Activated naive CD8-positive, alpha-beta T cell treated with anti-CD3 and anti-CD28 coated beads, Interleukin-2, amount 10 ng/mL, durations not matched to agents 7 days and 5 days (primary cell): ENCODE measurements at places on chromosomes 11 and 22. TPM values are rescaled to one million over a fixed set of nuclear protein-coding genes. Genes with fewer than 3 reads are reported as not detected.
A peak's percentile ranks its signal among the peaks of the same experiment; 100 is the strongest.

DNA sequence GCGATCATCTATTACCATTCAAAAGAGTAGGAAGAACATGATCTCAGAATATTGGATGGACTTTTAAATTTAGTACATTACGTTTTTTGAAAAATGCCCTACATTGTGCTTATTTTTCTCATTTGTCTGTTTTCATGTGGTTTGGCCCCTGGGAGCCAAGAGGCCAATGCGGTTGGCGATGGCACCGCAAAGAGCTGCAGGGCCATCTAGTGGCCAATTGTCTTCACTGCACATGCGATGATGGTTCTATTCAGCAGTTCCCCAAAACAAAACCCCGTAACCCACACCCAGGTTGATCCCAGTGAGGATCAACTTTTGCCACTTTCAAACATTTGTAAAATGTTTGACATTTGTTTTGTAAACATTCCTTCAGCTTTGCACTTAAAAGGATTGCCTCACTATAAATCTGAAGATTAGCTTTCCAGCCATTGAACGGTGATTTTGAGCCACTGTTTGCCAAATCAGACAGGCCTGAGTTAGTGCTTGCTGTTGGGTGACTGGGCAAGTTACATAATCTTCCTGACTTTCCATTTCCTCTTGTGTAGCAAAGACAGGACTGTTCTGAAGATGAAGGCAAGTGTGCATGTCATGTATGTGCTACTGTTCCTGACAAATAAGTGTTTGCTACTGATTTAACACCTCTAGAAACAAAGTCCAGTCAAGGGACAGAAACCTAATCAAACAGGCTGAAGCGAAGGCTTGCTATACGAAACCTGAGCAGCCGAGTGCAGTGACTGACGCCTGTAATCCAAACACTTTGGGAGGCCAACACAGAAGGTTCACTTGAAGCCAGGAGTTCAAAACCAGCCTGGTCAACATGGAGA lies 29.2 kb upstream of the XBP1 start:
- DNase-seq, result peak; percentile 79

DNA sequence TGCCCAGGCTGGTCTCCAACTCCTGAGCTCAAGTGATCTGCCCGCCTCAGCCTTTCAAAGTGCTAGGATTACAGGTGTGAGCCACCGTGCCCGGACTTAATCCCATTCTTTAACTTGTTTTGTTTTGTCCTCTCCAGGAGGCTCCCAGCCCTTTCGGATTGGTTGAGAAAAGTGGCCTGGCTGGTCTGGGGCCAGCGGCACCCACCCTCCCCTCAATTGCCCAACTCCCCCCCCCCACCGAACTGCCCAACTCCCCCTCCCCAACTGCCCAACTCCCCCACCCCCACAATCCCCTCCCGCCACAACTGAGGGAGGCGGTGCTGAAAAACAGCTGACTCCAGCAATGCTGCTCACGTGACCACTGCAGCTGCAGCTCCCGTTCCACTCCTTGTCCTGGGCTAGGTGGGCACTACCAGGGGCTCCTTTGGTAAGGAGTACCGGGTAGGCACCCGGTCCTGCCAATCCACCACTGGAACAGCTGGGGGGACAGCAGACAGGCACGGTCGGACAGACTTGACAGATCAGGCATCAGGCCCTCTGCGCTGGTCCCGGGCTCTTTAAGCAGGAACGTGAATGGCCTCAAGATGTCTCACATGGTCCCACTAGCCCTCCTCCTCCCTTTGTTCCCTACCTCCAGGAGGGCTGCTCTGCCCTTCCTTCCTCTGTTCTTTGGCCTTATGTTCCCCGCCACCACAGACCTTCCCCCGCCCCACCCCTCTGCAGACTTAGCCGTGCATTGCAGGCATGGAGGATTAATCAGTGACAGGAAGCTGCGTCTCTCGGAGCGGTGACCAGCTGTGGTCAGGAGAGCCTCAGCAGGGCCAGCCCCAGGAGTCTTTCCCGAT lies at the start of gene TCN2:
Gene TCN2, plus strand, starts transcription at position 720 of the 845 bp plus-strand sequence. CDS start 158 bp downstream, outside the sequence.
- DNase-seq, result peak; percentile 55

DNA sequence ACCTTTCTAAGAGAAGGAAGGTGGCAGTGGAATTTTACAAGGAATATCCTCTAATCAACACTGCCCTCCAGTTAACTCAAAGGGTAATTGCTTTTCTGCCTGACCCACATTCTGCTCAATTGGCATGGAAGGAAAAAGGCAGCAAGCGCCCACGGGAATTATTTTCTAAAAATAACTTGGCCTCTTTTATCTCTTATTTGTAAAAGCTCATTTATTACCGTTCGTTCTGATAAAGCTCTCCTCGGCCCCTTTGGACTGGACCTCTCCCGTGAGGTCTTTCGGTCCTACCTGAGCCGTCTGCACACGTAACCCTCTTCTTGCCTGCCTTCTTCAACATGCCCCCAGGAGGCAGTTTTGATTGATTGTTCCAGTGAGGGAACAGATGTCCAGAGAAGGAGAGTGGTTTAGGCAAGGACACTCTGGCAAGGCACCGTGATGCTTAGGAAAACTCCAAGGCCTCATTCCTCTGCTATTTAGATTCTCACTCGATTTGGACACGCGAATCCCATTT lies 53.2 kb upstream of the CRTAM start:
- no peak for DNase-seq

- DNase-seq, result peak; percentile 34
Measured at GRCh38 chr22:24191381-24191841, 10.1 kb downstream of the SUSD2 start.

GRCh38 chr11:1358286-1358685 lies 31.4 kb upstream of the BRSK2 start:
- DNase-seq, result no peak

The OR52N4 gene
- total RNA-seq, result 1.7 TPM
